ENCODE measurements at places on chromosomes 2 and 18. TPM values are rescaled to one million over a fixed set of nuclear protein-coding genes. Genes with fewer than 3 reads are reported as not detected.

Gene GALR1
- total RNA-seq: 0.05 TPM

Gene DTNA
- 1.7 TPM for total RNA-seq

Gene BOK
- 2.5 TPM for total RNA-seq

Gene KCNK3
- total RNA-seq: 0.05 TPM

Gene NEURL3
- total RNA-seq: 9.0 TPM

Gene TDRD15
- total RNA-seq: 0.05 TPM

Gene MAB21L4
- total RNA-seq: 1.1 TPM

Gene STARD7
- total RNA-seq: 94.5 TPM

Gene UGT1A9
- total RNA-seq: 0.09 TPM

Gene KIAA1328
- total RNA-seq: 6.1 TPM

Gene GAD1
- 1.0 TPM for total RNA-seq

Gene LOXL3
- 1.4 TPM for total RNA-seq

Gene C2orf66
- 0.05 TPM for total RNA-seq

Gene RAX
- total RNA-seq: under 0.01 TPM

Gene DHRS9
- total RNA-seq: 0.85 TPM

Gene CNDP1
- total RNA-seq: 0.09 TPM

Gene ITGA6
- 38.2 TPM for total RNA-seq

Gene NAT8
- total RNA-seq: not detected

Gene REG1A
- total RNA-seq: 0.14 TPM

Gene TMEM17
- 1.0 TPM for total RNA-seq

Gene NEU2
- total RNA-seq: not detected

Gene ALLC
- 0.05 TPM for total RNA-seq

Gene KCNIP3
- total RNA-seq: 21.4 TPM

Gene CNTNAP5
- 0.14 TPM for total RNA-seq

Gene LHCGR
- 0.05 TPM for total RNA-seq

Gene GORASP2
- 22.1 TPM for total RNA-seq

Gene NT5C1B
- not detected for total RNA-seq

Gene CCDC85A
- 0.76 TPM for total RNA-seq

Gene TXNDC9
- total RNA-seq: 59.8 TPM

Gene IRS1
- 7.4 TPM for total RNA-seq

Gene LRATD1
- 2.1 TPM for total RNA-seq

Gene ITGB6
- total RNA-seq: 0.33 TPM

Gene PROKR1
- 0.05 TPM for total RNA-seq

Gene AAMP
- 69.2 TPM for total RNA-seq

Gene RMC1
- 22.5 TPM for total RNA-seq

Gene EPB41L5
- total RNA-seq: 9.3 TPM

Gene TMEM163
- 5.0 TPM for total RNA-seq

Gene SERPINE2
- total RNA-seq: 11.0 TPM

Gene NLRC4
- 2.6 TPM for total RNA-seq

Gene TNS1
- 8.3 TPM for total RNA-seq

Gene MAP3K19
- total RNA-seq: 0.05 TPM

Gene TEX44
- not detected for total RNA-seq

Gene AP1S3
- 2.5 TPM for total RNA-seq

Gene CMPK2
- 27.2 TPM for total RNA-seq

Gene LYG1
- 1.8 TPM for total RNA-seq

Gene NDC80
- 43.7 TPM for total RNA-seq

Gene ZNF396
- 1.7 TPM for total RNA-seq

Gene RAB12
- total RNA-seq: 17.8 TPM

Gene AFTPH
- total RNA-seq: 43.2 TPM

Gene MPP4
- 0.05 TPM for total RNA-seq

Gene HDLBP
- total RNA-seq: 111 TPM

Gene RGPD4
- total RNA-seq: 0.19 TPM

Gene CAPN14
- total RNA-seq: 0.52 TPM
